DND-41 (cell line): ENCODE measurements at places on chromosomes 13 and 19.

GRCh38 chr13:43965459-43965845 lies 85.7 kb downstream of the LACC1 start:
- no peak for DNase-seq

DNA sequence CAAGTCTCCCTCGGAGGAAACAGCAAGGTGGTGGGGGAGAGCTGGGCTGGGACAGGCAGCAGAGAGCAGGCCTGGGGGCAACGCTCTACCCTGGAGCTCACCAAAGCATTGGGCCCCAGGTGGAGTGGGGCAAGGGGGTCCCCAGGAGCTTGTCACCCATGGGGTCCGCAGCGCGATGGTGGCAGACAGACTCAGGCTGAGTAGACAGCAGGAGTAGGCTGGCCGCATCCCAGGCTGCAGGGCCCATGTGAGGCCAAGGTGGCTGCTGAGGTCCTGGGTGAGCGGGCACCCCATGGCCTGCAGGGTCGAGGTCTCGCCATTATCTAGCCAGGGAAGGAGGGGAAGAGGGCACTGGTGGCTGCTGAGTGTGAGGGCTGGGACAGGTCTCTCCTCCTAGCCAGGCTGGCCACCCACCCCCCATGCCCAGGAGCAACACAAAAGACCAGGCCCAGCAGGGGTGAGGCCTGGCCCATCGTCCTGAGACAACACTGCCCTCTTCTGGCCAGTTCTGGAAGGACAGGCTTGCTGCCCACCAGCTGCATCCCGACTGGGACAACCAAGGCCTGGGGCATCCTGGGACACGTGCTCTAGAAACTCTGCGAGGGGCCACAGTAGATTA lies 33.1 kb downstream of the CEBPG start:
- DNase-seq = peak; percentile 75

GRCh38 chr19:6161271-6161850 lies 25.9 kb downstream of the ACSBG2 start:
- DNase-seq = peak; percentile 73

DNA sequence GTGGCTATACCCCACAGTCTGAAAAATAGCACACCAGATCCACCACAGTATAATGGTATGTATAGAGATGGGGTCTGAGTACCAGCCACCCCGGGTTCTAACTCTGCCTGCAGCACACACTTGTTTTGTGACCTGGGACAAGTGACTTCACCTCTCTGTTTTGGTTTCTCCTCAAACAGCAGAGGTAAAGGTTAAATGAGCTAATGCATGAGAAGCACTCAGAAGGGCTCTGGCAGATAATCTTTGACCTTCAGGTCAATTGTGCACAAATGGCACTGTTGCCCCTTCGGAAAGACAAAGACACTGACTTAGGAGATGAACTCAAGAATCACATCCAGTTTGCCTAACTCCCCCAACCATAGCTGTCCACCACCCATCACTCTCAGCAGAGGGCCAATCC lies 7.7 kb downstream of the ZC3H4 start:
- DNase-seq = no peak

GRCh38 chr13:99386495-99386894 lies 79.3 kb upstream of the GPR183 start:
- DNase-seq = no peak

DNA sequence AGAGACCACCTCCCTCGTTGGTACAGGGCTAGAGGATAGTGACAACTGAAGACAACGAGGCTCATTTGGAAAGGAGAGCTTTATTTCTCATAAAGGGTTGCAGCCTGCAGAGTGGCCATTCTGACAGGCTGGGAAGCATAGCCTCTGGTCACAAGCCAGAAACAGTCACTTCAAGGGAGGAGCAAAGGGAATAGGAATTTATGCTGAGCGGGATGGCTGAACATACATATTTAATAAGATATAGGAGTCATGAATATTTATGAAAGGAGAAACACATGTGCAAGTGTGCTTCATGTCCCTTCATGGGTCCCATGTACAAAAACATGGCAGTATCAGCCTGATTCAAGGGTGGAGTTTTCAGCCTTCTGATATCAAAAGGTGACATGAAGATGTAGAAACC lies 27.1 kb upstream of the URI1 start:
- no peak for DNase-seq

DNA sequence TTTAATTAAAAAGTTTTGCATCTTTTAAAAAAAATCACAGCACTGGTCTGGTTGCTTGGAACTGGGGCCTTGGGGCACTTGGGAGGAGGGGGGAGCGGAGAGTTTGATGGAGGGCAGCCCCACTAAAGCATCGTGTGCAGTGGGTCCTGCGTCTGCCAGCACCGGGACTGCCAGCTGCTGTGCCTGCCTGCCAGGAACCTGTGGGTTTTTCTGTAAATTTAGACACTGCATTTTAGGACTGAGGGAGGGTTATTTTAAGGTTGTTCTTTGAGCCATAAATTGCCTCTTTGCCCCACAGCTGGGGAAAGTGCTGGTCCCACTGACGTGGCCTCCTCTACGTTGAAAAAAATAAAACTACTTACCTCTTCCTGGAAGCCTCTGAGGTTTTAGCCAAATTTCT lies 2.9 kb downstream of the KLF2 start:
- no peak for DNase-seq

DNA sequence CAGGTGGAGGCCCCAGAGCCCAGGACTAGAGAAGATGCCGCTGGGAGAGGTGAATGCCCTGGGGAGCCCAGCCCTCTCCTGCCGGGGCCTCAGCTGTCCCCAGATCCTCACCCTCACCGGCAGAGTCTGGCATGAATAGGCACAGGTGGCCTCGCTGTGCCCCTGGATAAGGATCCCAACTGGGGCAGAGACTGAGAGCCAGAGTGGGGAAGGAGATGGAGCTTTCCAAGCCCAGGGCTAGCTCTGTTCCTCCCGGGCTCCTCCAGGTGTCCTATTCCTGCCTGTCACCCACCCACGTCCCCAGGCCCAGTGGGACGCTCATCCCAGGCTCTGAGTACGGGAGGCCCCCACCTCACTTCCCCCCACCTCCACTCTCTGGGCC lies 16.5 kb downstream of the PRR36 start:
- DNase-seq = no peak
